ENCODE measurements at places on chromosomes 3 and 15. TPM values are rescaled to one million over a fixed set of nuclear protein-coding genes. Genes with fewer than 3 reads are reported as not detected.

The CCR4 gene
- polyA plus RNA-seq = 0.17 TPM

The CHDH gene
- polyA plus RNA-seq = 8.6 TPM

The CLEC3B gene
- 91.2 TPM for polyA plus RNA-seq

The PDCD7 gene
- polyA plus RNA-seq = 24.1 TPM

The PP2D1 gene
- 1.1 TPM for polyA plus RNA-seq

The LHFPL4 gene
- polyA plus RNA-seq = 33.3 TPM

The CRABP1 gene
- polyA plus RNA-seq = 326 TPM

The SPINK8 gene
- 1.6 TPM for polyA plus RNA-seq

The ITIH1 gene
- not detected for polyA plus RNA-seq

The FBXL22 gene
- 3.0 TPM for polyA plus RNA-seq

The SAMD7 gene
- not detected for polyA plus RNA-seq

The NDN gene
- 177 TPM for polyA plus RNA-seq

The SLC7A14 gene
- 14.6 TPM for polyA plus RNA-seq

The TMEM207 gene
- not detected for polyA plus RNA-seq

The FBXW12 gene
- polyA plus RNA-seq = 0.54 TPM

The NRG4 gene
- polyA plus RNA-seq = 7.3 TPM

The XRN1 gene
- polyA plus RNA-seq = 13.5 TPM

The CPLX3 gene
- 0.57 TPM for polyA plus RNA-seq

The GOLIM4 gene
- 63.2 TPM for polyA plus RNA-seq

The DRD3 gene
- polyA plus RNA-seq = 0.60 TPM

The NEO1 gene
- 111 TPM for polyA plus RNA-seq

The BNC1 gene
- 0.17 TPM for polyA plus RNA-seq

The ACTRT3 gene
- 2.8 TPM for polyA plus RNA-seq

The ATG3 gene
- polyA plus RNA-seq = 62.6 TPM

The CFAP44 gene
- polyA plus RNA-seq = 22.2 TPM

The FSIP1 gene
- 4.1 TPM for polyA plus RNA-seq

The FANCD2OS gene
- polyA plus RNA-seq = not detected

The TADA3 gene
- polyA plus RNA-seq = 80.2 TPM

The GPR27 gene
- polyA plus RNA-seq = 32.9 TPM

The STAB1 gene
- 34.5 TPM for polyA plus RNA-seq

The TM4SF4 gene
- polyA plus RNA-seq = 0.39 TPM

The TMEM266 gene
- 13.3 TPM for polyA plus RNA-seq

The PLCH1 gene
- 13.7 TPM for polyA plus RNA-seq

The TMEM40 gene
- not detected for polyA plus RNA-seq

The AMT gene
- polyA plus RNA-seq = 22.2 TPM

The ACP3 gene
- 0.63 TPM for polyA plus RNA-seq

The TGM4 gene
- polyA plus RNA-seq = 0.08 TPM

The BDH1 gene
- polyA plus RNA-seq = 57.9 TPM

The NR2E3 gene
- 0.86 TPM for polyA plus RNA-seq

The SACM1L gene
- 50.3 TPM for polyA plus RNA-seq

The CISH gene
- polyA plus RNA-seq = 3.2 TPM

The AADAC gene
- not detected for polyA plus RNA-seq

The PLA2G4E gene
- polyA plus RNA-seq = not detected

The ABTB1 gene
- 26.9 TPM for polyA plus RNA-seq

The LRRC15 gene
- polyA plus RNA-seq = 0.12 TPM

The CHST2 gene
- polyA plus RNA-seq = 29.6 TPM

The DUOXA1 gene
- not detected for polyA plus RNA-seq

The VGLL3 gene
- polyA plus RNA-seq = 2.8 TPM

The C3orf85 gene
- polyA plus RNA-seq = 0.21 TPM

Data from spinal cord (tissue), 10 donors.